NCI-H2029 (cell line): ENCODE measurements at places on chromosomes 4 and X.

GRCh38 chr4:71369536-71369935 lies 30.7 kb downstream of the SLC4A4 start:
- DNase-seq: no peak

GRCh38 chr4:174871407-174871806 lies 42.4 kb upstream of the GLRA3 start:
- DNase-seq: no peak

DNA sequence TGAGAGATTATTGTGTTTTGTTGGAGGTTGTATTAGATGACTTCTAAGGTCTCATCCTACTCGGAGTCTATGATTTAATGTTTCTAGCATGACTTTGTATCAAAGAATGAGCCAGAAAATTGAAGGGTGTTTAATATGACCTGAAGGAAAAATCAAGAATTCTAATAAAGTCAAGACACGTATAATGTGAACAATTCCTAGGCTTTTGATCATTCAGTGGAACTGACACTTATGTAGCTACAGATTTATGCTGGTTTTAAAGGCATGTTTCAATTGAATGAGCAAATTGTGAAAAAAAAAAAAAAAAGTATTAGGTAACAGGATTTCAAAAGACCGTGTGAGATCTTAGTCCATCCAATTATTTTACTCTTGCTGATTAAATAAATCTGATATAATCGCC lies 64.9 kb downstream of the GRID2 start:
- DNase-seq: no peak

- no peak for DNase-seq
These were observed 241.9 kb downstream of the ANTXR2 start for GRCh38 chr4:79831119-79831528.

- DNase-seq: no peak
These were observed 76.2 kb downstream of the ANTXR2 start for GRCh38 chr4:79996851-79997250.

DNA sequence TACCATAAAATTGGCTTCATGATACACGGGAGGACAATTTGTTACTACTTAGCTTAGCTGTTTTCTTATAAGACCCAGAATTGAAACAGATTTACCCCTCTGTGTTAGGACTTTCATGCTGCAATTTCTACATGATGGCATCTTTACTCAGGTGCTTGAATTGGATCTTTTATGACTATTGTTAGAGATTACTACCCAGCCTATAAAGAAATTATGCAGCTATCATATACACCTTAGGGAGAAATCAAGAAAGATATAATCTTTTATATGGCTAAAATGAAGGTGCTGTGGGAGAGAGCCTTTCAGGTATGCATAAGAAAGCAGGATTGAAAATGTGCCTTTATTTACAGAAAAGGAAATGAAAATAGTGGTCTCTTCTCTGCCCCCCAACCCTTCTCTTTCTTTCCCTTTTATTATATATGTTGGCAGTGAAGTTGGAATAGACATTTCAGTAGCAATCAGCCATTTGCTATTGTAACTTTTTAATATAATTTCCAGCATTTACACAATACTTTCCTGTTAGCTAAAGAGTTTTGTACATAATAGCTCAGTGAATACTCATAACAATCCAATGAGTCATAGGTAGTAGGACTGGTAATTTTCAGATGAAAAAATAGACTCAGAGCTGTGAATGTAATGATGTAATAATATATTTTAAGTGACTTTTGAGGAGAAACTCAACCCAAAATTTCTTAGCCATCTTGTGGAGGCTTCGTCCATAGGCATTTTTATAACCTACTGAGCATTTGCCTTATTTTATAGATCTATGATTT lies 311.8 kb downstream of the ADGRL3 start:
- no peak for DNase-seq

GRCh38 chr4:3836756-3837601 lies 70.8 kb downstream of the ADRA2C start:
- no peak for DNase-seq

DNA sequence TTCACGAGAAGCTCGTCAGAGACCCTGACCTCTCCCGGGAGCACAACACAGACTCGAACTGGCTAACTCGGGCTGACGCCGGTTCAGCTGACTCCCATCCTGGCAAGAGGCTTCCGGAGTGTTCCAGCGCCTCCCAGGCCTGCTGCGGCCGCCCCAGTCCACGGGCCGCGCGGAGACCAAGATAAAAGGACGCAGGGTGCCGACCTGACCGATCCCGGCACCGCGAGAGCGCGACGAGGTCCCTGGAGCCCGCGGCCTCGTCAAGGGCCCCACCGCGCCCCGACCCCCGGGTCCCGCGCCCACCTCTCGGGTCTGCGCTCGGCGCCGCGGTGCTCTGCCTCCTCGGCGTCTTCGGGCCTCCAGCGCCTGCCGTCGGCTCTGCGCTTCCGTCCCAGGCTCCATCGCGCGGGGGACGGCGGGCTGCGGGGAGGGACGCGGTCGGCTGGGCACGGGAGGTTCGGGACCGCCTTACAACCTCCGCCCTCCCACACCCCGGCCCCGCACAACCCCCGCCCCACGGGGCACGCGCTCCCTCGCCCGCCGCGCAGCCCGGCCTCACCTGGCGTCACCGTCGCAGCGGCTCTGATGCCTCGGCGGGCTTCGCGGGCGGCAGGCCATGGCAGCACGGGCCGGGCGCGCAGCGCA lies 426 bp downstream of the SLBP start:
- no peak for DNase-seq

DNA sequence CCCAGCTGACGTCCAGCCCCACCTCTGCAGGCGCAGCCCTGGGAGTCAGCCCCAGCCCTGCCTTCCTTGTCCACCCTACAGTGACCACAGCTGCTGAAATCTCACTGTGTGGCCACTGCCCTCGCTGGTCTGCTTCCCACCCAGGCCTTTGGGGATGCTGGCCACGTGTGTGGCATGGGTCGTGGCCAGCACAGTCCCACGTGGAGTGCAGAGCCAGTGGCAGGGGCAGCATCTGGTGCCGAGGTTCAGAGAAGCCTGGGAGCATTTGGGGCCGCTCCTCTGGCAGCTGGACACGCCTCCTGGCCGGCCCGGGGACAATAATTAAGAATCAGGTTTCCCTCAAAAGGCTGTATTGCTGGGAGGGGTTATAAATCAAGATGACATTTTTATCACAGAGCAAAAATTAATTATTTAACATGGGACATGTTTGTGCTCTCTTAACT lies 92.1 kb downstream of the HMX1 start:
- no peak for DNase-seq

- DNase-seq: no peak
These were observed 796 bp upstream of the ZNF141 start for GRCh38 chr4:336893-337142.

GRCh38 chrX:5054852-5055251 lies 1173.8 kb downstream of the NLGN4X start:
- DNase-seq: no peak

DNA sequence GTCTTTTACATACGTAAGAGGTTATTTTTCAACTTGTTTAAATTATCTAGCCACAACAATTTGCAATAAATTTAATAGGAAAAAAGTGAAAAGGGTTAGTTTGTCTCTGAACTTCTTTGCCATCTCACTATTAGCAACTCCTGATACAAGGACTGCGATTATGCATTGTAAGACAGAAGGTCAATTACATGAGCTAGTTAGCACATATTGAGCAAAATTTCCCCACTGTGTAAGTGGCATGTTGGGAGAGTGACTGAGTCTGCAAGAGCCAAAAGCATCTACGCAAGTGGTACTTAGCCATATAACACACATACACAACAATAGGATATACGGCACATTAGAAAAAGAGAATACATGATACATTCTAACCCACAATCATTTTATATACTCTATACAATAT lies 927.2 kb downstream of the STPG2 start:
- no peak for DNase-seq

- DNase-seq: no peak
These were observed 63.6 kb downstream of the SPINK2 start for GRCh38 chr4:56757821-56758411.

- DNase-seq: no peak
These were observed 289.8 kb upstream of the STS start for GRCh38 chrX:6857749-6858148.

DNA sequence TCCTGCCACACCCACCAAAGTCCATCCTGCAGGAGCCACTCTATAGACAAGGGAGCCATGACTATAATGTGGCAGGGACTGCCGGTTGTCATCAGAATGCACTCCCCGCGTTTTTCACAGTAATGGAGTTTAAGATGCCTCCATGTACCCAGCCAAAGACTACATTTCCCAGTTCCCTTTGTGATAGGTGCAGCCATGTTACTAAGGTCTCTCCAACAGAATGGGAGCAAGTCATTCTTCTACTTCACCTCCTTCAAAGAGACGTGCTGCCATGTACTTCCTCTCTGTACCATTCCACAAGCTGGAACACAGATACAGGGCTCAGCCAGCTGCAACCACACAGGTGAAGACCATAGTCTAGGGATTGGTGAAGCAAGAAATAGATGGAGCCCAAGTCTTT lies 126.7 kb downstream of the CORIN start:
- no peak for DNase-seq

DNA sequence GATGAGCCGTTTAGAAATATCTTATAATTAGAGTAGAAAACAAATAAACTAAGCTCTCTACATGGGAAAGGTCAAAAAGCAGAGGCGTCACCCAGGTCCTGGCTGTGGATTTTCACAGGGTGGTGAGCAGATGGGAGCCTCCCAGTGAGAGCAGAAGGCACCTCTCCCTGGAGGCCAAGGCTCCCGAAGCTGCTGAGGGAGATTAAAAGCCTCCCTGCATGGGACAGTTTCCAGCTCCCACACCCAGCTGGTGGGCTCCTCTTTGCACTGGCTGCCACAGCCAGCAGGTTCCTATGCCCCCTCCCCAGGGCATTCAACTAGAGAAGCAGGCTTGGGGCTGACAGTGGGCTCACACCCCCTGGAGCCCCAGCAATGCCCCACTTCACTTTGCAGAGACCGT lies 55.2 kb upstream of the TBC1D9 start:
- no peak for DNase-seq

DNA sequence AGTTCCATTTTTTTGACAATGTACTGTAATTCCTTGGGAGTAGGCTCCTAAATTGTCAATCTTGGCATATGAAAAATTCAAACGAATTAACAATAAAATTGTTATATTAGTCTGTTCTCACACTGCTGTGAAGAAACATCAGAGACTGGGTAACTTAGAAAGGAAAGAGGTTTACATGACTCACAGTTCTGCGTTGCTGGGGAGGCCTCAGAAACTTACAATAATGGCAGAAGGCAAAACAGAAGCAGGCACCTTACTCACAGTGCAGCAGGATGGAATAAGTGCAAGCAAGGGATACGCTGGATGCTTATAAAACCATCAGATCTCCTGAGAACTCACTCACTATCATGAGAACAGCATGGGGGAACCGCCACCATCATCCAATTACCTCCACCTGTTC lies 246.4 kb upstream of the TRAM1L1 start:
- DNase-seq: no peak

GRCh38 chr4:17250591-17250990 lies 261.3 kb downstream of the QDPR start:
- DNase-seq: no peak

- DNase-seq: no peak
These were observed 60.8 kb downstream of the TBL1X start for GRCh38 chrX:9525511-9526248.

GRCh38 chr4:126046081-126046614 lies 731.4 kb downstream of the FAT4 start:
- DNase-seq: no peak

DNA sequence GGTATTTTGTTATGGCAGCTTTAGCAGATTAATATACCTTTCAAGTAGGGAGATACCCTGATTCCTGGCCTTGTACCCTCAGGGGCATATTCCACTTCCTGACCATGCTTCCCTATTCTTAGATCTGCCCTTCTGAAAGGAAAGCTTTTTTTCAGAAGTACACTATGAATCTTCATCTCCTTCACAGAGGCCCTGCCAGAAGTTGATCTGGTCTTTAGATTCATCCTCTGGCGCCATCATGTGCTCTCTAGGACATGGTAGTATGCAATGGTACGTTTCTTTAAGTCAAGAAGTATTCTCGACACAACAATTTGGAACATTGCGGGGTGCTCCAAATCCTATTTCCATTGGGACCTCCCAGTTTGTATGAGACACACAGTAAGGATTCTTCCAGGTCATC lies 39.6 kb upstream of the DIPK2B start:
- DNase-seq: no peak

- DNase-seq: no peak
These were observed 214.4 kb upstream of the ARSJ start for GRCh38 chr4:114193624-114194399.

GRCh38 chr4:77197361-77197760 lies 40.4 kb downstream of the CCNG2 start:
- DNase-seq: no peak

DNA sequence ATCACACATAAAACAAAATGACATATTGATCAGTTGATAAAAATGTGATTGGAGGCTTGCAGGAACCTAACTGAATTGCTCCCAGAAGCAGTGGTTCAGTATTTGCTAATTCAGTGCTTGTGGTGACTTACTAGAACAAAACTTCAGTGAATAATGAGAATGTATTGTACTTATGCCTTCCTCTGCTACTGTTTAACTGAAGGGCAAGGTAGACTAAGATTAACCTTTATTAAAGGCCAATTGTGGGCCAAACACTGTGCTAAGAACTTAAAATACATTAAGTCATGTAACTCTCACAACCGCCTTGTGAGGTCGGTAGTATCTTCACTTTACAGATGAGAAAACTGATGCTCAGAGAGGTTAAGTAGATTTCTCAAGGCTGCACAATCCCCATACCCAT lies 14.9 kb downstream of the IGFBP7 start:
- DNase-seq: no peak

DNA sequence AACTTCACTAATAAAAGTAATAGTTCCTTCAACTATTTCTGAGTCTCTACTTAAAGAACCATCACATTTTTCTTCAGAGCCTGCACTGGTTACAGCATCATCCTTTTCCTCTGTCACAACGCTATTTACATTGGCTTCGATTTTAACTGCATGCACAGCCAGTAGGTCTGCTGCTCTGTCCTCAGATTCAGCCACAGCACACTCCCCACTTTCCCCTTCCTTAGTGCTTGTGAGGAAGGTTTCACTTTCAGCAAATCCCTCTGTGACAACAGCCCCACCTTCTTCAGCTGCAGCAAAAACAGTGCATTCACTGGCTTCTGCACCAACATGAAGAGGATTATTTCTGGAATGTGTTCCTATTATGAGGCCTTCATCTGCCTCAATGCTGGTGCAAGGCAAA lies 25.7 kb downstream of the BOD1L1 start:
- no peak for DNase-seq

DNA sequence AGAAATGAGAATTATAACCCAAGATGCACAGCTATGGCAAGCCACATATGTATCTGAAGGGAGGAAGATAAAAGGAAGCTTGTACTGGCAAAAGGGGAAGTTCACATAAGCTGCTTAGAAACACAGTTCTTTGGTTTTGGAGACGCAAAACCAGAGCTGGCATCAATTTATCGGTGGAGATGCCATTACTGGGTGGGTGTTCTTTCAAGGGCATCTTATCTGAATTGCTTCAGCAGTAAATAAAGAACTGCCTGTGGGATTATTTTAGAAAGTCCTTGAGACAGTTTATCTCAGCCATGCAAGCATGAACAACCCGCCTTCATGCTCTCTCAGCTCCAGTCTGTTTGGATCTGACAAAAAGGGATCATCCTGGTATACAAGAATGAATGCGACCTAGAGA lies 60.8 kb downstream of the DDX60 start:
- no peak for DNase-seq
